Testis (tissue), 5 donors: ENCODE measurements at places on chromosomes 1 and 21. TPM values are rescaled to one million over a fixed set of nuclear protein-coding genes. Genes with fewer than 3 reads are reported as not detected.

DNA sequence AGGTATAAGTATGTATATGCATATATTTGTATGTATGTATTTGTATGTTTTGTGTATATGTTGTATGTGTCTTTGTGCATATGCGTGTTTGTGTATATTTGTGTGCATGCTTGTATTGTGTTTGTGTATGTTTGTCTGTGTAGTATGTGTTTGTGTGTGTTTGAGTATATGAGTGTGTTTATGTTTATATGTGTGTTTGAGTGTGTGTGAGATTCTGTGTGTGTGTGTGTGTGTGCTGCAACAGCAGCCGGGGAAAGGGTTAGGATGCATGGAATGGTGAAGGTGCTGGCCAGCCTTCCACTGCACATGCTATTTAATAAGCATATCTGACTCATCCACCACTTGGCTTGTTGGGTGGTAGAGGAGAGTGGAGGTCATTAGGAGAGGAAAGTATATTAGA lies 46.6 kb upstream of the RAB4A start:
- no peak for DNase-seq

GRCh38 chr1:180130651-180131050 lies 24.0 kb upstream of the QSOX1 start:
- DNase-seq: no peak

- peak; percentile 76 for DNase-seq
Measured at GRCh38 chr21:34887725-34888568, 161.2 kb downstream of the RUNX1 start.

- no peak for DNase-seq
Measured at GRCh38 chr21:41755258-41755933, 11.5 kb downstream of the RIPK4 start.

- DNase-seq: no peak
Measured at GRCh38 chr1:209855623-209856022, 27.9 kb downstream of the UTP25 start.

Gene NAXE
- total RNA-seq: 142 TPM

Gene GPR161
- 6.1 TPM for total RNA-seq

Gene ANKRD34A
- 0.43 TPM for total RNA-seq

Gene UQCRH
- 259 TPM for total RNA-seq

Gene PERM1
- total RNA-seq: 4.9 TPM
